ENCODE measurements at places on chromosomes 5 and 9. TPM values are rescaled to one million over a fixed set of nuclear protein-coding genes. Genes with fewer than 3 reads are reported as not detected.

DNA sequence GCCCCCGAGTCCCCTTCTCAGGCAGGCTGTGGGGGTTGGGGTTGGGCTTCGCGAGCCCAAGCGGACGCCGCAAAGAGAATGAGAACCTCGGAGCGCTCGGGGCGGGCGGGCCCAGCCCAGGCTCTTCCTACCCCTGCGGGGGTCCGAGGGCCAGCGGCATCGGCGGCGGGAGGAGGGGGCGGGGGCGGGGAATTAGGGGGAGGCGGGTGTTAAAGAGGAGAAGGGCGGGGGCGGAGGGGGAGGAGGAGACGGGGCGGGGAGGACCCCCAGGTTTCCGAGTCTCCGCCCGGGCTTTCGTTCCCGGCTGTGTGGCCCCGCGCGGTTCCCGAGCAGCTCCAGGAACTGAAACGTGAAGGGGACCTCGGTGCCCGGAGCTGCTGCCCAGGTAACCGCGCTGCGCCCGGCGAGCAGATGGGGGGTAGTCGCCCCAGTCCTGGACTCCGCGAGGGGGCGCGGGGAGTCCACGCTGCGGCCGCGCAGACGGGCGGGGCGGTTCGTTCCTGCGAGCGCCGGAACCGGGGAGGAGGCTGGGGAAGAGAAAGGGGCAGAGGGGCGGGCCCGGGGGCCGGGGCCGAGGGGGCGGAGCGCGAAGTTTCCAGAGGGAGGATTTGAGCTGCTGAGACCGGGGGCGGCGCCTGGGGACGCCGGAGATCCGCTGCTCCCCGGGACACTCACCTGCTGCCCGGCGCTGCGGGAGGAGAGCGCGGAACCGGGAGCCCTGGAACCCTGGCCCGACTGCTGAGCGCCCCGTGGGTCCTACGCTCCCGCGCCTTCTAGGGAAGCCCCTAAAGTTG lies 38.4 kb upstream of the PLEKHG4B start:
- DNase-seq: peak; percentile 71

CD74 gene
- total RNA-seq: 249 TPM

- no peak for DNase-seq
These were observed 40.3 kb downstream of the GLRX start for GRCh38 chr5:95782181-95782580.

DNA sequence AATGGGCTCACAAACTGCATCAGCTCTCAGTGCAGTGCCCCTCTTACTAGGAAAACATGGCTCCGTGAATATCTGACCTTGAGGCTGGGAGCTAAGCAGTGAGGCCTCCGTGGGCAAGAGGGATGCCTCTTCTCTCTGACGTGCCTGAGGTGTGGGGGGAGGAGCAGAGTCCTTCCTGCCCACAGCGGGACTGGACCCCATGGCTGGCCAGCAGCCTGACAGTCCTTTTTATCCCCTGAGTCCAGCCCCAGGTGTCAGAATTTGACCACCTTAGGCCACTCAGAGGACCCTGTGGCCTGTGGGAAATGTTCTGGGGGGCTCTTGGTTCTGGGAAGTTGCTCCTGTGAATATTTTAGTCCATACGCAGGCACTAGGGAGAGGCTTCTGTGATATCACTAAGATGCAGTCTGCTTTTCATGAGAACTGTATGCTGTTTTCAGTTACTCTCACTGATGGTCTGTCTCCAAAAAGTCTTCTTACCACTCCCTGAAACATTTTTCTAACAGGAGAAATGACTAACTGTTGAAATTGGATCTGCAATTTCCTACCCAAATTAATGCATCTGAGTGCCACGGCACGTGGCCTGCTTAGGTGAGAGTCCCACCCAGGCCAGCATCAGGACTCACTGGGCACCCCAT lies 23.4 kb downstream of the ANGPTL2 start:
- no peak for DNase-seq

- DNase-seq: no peak
These were observed 474.0 kb upstream of the ACTBL2 start for GRCh38 chr5:57956636-57957035.

GRCh38 chr5:18216016-18216415 lies 581.8 kb downstream of the TAF11L14 start:
- no peak for DNase-seq

TRPM6 gene
- total RNA-seq: 0.17 TPM

GRCh38 chr9:105346273-105346672 lies 101.6 kb upstream of the FSD1L start:
- DNase-seq: no peak

GRCh38 chr5:38751103-38751502 lies 94.7 kb upstream of the OSMR start:
- DNase-seq: no peak

- no peak for DNase-seq
These were observed 254.4 kb upstream of the GRAMD2B start for GRCh38 chr5:126168785-126169184.

FBP1 gene
- total RNA-seq: 2.8 TPM

SLC1A1 gene
- total RNA-seq: 1.1 TPM

CTNNA1 gene
- total RNA-seq: 264 TPM

- DNase-seq: no peak
These were observed 85.9 kb downstream of the NTRK2 start for GRCh38 chr9:84755380-84755779.

- no peak for DNase-seq
These were observed 33.5 kb downstream of the SPEF2 start for GRCh38 chr5:35651002-35651756.

MAP3K1 gene
- 9.0 TPM for total RNA-seq

PRRT1B gene
- not detected for total RNA-seq

DNA sequence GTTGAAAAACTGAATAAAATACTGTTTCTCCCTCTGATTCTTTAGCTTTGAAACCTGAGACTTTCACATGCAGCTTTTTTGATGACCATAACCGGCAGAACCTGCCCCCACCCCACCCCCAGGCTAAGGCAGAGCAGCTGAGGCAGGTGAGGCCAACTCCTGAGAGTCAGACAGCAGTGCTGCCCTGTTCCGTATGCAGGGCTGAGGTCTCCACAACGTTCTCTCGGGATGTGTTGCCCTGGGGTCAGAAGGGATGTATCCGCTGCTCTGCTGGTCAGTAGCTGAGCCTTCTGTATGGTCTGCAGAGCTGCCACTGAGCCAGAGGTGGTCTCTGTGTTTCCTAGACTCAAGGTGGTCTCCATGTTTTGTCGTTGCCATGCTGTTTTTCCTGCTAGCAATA lies 190.5 kb downstream of the AOPEP start:
- DNase-seq: no peak

C9orf153 gene
- not detected for total RNA-seq

- no peak for DNase-seq
These were observed 467.3 kb downstream of the ENC1 start for GRCh38 chr5:74173241-74173640.

ANKDD1B gene
- 0.46 TPM for total RNA-seq

- no peak for DNase-seq
These were observed 3.5 kb downstream of the ELAVL2 start for GRCh38 chr9:23822261-23823169.

- no peak for DNase-seq
These were observed 48.7 kb upstream of the HK3 start for GRCh38 chr5:176947847-176948246.

- DNase-seq: no peak
These were observed 80.7 kb upstream of the C9orf72 start for GRCh38 chr9:27653957-27654356.

DNA sequence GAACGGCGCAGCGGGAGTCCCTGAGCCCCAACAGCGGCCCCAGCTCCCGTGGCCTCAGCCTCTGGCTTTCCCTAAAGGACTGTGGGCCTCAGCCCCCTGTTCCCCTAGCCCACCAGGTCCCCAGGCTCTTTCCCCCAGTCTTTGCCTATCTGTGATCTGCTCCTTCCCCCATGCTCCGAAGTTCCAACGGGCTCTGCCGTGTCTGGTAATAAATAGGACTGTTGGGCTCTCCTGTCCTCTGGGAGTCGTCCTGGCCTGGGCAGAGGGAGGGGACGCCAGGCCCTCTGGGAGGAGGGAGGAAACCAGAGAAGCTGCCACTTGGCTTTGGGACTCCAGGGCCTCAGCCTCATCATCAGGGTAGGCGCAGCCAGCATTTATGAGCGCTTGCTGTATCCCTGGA lies 28.1 kb downstream of the ADGRD2 start:
- no peak for DNase-seq

DNA sequence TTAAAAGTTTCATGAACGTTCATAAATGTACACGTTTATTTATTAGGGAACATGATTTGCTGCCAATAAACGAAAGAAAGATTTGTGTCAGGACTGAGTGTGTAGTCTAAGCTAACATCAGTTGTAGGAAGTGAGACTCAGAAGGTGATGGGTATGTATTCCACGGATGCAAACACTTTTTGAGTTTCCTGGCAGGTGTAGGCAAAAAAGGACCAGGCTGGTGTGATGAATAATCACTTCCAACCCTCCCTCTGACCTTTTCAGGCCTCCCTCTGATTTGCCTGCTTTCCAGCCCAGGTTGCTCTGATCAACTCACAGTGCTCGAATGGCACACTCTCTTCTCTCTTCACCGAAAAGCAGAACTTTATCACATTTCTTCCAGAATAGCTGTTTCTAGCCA lies 51.8 kb downstream of the BASP1 start:
- DNase-seq: no peak

BHMT2 gene
- 19.6 TPM for total RNA-seq

DNA sequence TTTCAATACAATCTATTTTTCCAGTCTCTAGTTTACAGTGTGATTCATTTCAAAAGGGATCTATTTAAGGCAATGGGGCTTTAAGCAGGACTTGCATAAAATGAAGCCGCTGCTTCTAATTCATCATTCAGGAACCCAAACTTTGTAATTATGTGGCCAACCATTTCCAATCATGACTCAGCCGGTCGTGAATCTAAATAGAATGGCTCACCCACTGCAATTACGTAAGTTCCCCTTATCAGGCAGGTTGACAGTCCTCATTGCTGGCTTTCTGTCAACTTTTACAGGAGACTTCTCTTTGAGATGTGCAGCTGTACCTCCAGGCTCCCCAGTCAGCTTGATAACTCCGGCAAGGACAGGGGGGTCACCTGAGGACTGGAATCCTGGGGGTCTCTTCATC lies 152.8 kb upstream of the DAP start:
- no peak for DNase-seq

- DNase-seq: no peak
These were observed 12.4 kb upstream of the TMC1 start for GRCh38 chr9:72509053-72509452.

ST8SIA4 gene
- 4.1 TPM for total RNA-seq

DNA sequence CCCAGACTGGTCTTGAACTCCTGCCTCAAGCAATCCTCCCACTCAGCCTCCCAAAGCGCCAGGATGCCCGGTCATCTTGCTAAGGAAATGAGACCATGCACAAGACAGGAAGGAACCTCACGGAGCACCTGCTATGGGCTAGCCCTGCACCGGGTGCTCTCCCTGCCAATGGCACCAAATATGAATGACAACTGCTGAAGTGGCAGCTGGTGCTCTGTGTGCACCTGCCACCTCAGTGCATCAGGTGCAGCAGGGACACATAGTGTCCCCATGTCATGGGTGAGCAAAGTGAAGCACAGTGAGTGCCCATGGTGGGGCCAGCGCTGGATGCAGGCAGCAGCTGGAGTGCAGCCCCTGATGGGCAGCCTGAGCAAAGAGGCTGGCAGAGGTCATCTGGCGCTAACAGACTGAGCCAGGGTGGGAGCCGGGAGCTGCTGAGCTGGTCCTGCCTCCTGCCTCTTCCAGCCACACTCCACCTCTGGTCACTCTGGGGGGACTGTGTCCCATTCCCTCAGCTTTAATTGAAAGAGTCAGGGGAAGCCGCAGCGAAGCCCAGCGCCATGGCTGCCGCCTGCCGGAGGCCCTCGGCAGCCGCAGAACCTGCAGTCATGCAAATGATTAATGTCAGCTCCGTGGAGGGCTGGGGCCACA lies 46.4 kb downstream of the BARX1 start:
- DNase-seq: no peak

GRCh38 chr5:134107779-134108178 lies 6.7 kb upstream of the TCF7 start:
- DNase-seq: no peak

GRCh38 chr5:76537073-76537543 lies 86.1 kb downstream of the F2RL2 start:
- DNase-seq: no peak

GRCh38 chr9:95777136-95777535 lies 98.4 kb upstream of the ERCC6L2 start:
- no peak for DNase-seq

GRCh38 chr9:132125361-132125760 lies 36.5 kb upstream of the NTNG2 start:
- DNase-seq: no peak

DNA sequence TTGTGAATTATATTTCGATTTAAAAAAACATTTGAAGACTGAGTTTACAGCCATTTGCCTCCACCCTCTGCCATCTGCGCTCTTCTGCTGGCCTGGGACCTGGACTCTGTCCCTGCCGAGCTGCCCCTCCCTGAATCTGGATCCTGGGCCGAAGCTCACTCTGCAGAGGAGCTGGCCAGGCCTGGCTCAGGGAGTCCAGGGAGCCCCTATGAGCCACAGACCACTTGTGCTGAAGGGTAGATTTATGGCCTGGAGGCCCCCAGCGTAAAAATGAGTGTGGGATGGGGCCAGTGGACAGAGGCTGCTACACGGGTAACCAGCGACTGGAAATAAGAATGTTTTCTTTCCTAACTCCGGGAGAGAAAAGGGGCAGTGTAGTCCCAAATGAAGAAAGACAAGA lies 129.8 kb downstream of the FGF18 start:
- no peak for DNase-seq

ACSL6 gene
- total RNA-seq: 1.7 TPM

DNA sequence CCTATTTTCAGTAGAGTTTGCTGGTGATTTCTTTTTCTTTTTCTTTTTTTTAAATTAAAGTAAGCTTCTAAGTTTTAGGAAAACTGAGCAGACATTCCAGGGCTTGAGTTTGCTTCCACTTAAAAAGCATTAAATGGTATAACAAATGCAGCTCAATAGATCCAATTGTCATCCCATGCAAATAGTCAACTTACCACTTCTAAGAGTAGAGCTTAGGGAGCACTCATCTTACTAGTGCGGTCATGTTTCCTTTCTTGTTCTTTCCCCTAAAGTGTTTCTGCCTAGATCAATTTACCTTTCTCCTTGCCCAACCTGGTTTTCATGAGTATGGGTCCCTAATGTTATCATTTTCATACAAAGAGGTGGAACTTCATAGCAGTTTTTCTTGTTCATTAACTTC lies 13.0 kb upstream of the CEP120 start:
- DNase-seq: no peak

GRCh38 chr9:75197561-75197960 lies 109.2 kb downstream of the OSTF1 start:
- no peak for DNase-seq

FOXE1 gene
- total RNA-seq: not detected

GMCL2 gene
- total RNA-seq: not detected

DNA sequence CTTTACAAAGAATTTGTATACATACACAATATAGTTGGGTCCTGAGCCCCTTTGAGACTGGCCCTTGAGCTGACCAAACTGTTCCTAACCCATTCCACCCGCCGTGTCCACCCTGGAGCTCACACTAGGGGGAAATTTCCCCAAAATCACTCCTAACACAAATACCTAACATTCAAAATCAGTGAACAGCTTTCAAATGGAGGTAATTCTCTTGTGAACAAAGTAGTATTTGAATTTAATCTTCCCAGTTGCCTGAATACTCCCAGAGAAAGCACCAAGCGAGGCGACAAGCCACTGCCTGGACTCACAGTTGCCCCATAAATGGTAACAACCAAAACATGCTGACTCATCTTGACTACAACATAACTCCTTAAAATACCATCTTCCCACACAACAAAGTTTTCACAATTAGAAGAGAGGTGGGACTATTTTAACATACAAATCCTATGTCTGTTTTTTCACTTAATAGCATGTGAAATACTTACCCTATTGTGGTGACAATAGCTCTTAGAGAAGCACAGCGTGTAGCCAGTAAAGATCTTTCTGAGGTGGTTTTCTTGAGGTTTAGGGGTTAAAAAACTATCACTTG lies 31.7 kb upstream of the SCAMP1 start:
- no peak for DNase-seq

GRCh38 chr9:20442461-20443319 lies 179.6 kb downstream of the MLLT3 start:
- DNase-seq: no peak

Data from right cardiac atrium (tissue), 5 donors.